ENCODE measurements at places on chromosomes 4 and X.

DNA sequence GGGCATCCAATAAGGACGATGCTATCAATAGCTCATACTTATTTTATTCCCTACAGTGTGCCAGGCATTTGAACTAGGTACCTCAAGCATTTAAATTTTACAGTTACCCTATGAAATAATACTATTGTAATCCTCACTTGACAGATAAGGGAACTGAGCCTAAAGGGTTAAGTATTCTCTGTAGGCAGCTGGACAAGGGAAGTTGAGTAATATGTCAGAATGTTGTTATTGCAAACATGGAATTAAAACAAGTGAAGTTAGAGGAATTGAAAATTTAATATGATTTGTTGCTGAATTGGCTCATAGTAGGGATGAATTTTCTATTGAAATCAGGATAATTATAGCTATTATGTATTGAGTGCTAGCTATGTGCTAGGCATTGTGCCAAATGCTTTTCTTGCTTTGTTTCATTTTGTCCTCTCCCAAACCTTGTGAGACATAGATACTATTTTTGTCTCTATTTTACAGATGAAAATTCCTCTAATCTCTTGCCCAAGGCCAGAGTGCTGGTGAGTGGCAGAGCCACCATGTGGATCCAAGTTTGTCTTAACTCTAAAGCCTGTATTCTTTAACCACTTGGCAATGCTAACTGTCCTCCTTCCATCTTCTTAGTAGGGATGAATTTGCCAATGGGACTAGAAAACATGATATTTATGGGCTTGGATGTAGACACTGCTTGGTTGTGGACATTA lies 58.1 kb downstream of the TMEM164 start:
- no peak for DNase-seq

GRCh38 chrX:9897761-9898161 lies 69.4 kb upstream of the CLDN34 start:
- no peak for DNase-seq

GRCh38 chrX:24563291-24564010 lies 83.7 kb downstream of the PCYT1B start:
- no peak for DNase-seq

DNA sequence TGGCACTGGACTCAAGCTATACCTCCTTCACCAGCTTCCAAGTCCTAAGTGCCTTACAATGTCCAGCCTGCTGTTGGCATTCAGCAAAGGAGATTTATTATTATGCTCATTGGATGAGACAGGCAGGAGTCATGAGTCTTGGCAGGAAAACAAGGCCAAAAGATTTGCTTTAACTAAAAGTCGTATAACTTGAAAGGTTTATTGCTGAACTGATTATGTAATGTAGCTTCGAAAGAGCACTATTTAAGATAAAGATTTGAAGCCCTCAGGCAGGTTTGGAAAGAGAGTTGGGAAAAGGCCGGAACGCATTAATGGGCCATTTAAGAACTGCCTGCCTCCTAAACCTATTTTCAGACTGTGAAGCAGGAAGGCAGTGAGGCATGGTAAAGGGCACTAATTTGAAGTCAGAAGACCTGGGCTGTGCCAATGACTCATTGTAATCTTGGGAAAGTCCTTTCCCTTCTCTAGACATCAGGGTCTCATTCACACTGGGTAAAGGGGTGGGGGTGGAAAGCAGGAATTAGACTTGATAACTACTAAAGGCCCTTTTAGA lies 280.5 kb upstream of the EDA2R start:
- DNase-seq, result no peak

- no peak for DNase-seq
Observed at GRCh38 chrX:136718091-136718490, 62.6 kb downstream of the ARHGEF6 start.

GRCh38 chr4:1334579-1334895 lies 12.5 kb upstream of the UVSSA start:
- DNase-seq, result no peak

GRCh38 chr4:20623939-20624338 lies 76.3 kb upstream of the PACRGL start:
- no peak for DNase-seq

GRCh38 chr4:97646997-97647396 lies 496.3 kb downstream of the STPG2 start:
- no peak for DNase-seq

DNA sequence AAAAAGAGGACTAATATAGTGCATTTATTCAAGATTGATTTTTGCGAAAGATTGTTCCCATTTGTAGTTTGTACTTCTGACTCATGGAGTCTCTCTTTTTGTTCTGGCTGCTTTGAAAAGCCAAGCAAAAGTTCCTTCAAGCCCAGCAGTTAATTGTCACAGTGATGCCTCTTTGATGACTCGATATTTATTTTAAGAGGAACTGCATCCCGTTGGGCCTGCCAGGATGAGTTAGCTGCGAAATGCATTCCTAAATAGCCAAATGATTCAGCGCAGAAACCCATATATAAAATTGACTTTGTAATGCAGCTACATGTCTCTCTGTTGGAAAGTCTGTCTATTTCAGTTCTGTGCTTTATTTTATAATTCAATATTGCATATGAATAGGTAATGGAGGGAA lies 295.1 kb downstream of the GBA3 start:
- DNase-seq, result no peak

DNA sequence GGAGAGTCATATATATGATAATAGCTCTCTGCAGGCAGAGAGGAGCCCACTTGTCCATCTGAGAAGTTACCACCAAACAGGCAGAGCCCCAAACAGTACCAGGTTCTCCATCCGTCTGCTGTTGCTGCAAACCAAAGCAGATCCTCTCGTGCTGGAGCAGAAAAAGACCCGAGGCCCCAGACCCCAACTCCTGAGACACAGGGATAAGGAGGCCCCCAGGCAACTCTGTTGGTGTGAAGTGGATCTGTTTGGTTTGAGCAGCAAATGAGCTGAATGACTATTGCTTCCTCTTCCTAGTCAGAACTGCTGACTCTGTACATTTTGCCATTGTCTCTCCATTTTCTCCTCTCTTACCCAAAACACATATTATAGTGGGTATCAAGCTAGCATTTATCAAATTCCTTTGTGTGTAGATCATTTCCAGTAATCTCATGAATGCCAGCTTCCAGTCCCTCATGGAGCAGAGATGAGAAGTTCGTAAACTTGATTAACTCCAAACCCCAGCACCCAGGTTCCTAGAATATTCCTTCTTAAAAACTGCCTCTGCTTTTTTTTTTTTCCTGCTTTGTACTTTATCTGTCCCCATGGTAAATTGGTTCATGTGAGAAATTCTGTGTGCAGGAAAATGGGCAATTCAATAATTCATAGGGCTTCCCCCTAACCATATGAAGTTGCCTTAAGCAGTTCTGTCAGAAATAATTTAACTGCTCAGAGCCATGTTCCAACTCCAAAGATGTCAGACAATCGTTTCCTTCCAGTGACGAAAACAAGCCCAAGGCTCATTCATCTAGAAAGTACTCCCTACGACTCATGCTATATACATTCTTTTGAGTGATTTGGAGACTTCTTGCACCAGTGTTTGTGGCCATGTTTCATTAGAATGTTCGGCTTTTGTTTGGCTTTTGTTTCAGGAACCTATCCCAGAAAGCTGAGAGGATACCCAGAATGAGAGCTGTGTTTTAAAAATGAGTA lies 98.6 kb upstream of the ATXN3L start:
- DNase-seq, result no peak

DNA sequence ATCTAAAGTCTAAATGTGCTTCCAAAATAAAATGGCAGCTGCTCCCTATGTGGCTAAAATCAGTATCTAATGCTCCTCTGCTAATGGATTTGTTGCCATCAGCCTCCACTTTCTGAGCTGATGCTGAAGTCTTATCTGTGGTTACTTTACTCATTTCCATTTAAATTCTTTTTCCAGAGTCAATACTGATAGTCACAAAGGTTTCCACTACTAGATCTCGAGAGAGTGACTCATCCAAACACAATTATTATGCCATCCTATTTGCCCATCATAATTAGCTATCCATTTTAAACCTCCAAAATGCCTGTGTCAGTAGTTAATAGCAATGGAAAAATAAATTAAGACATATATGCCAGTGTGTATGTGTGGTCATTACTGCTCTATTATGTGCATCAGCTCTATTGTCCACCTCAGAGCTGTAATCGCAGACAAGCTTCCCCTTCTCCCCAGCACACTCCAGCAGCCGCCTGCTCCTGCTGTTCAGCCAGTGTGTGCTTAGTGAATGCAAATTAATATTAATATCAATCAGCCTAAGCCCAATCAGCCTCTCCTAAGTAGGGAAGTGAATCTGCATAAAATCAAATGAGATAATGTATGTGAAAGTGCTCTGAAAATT lies 199.8 kb upstream of the ZIC3 start:
- no peak for DNase-seq

Measured in T-helper 9 cell (primary cell).